ENCODE measurements at places on chromosomes 5 and 9.

DNA sequence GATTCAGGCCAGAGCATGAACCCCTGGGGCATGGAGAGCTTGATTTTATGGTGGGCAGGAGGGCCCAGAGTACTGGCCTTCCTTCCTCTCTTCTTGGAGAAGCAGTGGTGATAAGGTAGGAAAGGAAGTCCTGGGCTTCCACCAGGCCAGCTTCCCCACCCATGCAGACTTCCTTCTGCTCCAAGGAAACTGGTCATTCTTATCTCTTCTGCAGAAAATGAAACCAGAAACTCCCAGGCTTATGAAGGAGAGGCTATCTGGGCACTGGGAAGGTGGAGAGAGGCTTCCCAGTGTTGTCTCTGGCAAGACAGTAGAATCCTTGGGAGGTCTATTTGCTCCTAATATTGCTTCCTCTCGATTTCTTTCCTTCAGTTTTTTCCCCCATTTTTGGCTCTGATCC, 110.5 kb upstream of the EQTN start:
- no peaks in the 10 kb centered on the region for H3K4me1 ChIP-seq
- no peak overlapping the region for H3K27ac ChIP-seq
- peaks cover 3% of the 10 kb centered on the region for H3K36me3 ChIP-seq

DNA sequence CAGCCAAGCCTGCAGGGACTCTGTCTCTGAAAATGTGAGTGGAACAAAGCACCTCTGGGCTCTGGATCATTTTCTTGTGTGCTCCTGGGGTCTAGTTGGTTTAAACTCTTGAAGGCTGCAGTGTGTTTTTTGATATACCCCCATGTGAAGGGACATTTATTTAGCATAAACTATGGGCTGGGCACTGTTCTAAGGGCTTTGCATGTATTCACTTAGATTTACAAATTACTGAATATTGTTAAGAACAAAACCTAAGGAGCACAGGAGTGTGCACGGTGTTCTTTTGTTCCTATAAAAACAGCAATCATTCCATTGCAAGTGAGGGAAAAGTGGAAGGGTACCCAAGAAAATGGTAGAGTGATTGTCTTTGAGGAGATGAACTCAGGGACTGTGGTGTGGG, 20.0 kb upstream of the CD180 start:
- H3K27ac ChIP-seq: peak overlapping the region; percentile 98
- H3K4me3 ChIP-seq: no peak overlapping the region
- no peak for DNase-seq

GRCh38 chr5:20605732-20606525, 617.9 kb upstream of the CDH18 start:
- no peak overlapping the region for H3K27ac ChIP-seq
- no peaks in the 10 kb centered on the region for H3K36me3 ChIP-seq
- no peak for DNase-seq
- no peak overlapping the region for H3K4me3 ChIP-seq

DNA sequence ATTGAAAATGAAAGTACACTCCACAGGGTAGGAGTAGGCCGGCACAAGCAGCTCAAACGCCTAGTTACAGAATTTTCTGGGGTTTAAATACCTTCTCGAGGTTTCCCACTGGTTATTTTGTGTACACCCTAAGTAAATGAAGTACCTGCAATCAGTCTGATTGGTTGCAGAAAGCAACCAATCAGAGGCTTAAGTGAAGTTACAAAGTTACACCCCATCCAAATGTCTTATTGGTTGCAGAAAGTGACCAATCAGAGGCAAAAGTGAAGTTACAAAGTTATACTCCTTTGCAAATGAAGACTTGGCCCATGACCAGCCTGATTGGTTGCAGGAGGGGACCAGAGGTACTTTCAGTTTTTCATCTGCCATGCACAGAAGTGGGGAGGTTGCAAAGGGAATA, 33.2 kb upstream of the ERAP2 start:
- no peak for DNase-seq
- H3K36me3 ChIP-seq: no peaks in the 10 kb centered on the region
- H3K27me3 ChIP-seq: no peaks in the 10 kb centered on the region
- no peak overlapping the region for H3K27ac ChIP-seq

GRCh38 chr5:74113196-74113540, 487.2 kb downstream of the ARHGEF28 start:
- no peaks in the 10 kb centered on the region for H3K27me3 ChIP-seq
- no peak overlapping the region for H3K4me3 ChIP-seq
- H3K36me3 ChIP-seq: no peaks in the 10 kb centered on the region
- H3K4me1 ChIP-seq: no peaks in the 10 kb centered on the region
- no peak for DNase-seq

GRCh38 chr9:117485176-117485575, 70.3 kb upstream of the ASTN2 start:
- H3K36me3 ChIP-seq: no peaks in the 10 kb centered on the region
- DNase-seq: no peak
- H3K27me3 ChIP-seq: peaks cover 3% of the 10 kb centered on the region
- no peak overlapping the region for H3K27ac ChIP-seq
- no peak overlapping the region for H3K4me3 ChIP-seq
- H3K4me1 ChIP-seq: no peaks in the 10 kb centered on the region

GRCh38 chr5:19903611-19904010, 84.4 kb downstream of the CDH18 start:
- no peak overlapping the region for H3K4me3 ChIP-seq
- no peaks in the 10 kb centered on the region for H3K4me1 ChIP-seq
- H3K27me3 ChIP-seq: no peaks in the 10 kb centered on the region
- no peak overlapping the region for H3K27ac ChIP-seq
- no peak for DNase-seq

DNA sequence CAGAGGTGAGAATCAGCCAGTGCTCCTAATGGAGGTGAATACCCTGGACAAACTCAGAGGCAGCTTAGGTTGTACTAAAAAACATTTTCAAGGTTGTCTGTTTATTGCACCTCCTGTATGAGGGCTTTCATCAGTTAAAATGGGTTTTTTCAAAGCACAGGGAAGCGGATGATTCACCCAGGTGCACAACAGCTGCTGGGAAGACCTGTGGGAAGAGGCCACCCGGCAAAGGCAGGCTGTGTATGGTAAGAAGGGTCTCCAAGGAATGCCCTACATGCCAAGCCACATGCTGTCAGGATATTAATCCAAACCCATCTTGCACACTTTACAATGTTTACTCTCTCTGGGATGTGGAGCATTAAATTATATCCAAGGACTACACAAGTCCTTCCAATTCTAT, 14.7 kb downstream of the SIL1 start:
- H3K27ac ChIP-seq: no peak overlapping the region
- no peaks in the 10 kb centered on the region for H3K36me3 ChIP-seq
- H3K4me3 ChIP-seq: no peak overlapping the region
- H3K27me3 ChIP-seq: no peaks in the 10 kb centered on the region

DNA sequence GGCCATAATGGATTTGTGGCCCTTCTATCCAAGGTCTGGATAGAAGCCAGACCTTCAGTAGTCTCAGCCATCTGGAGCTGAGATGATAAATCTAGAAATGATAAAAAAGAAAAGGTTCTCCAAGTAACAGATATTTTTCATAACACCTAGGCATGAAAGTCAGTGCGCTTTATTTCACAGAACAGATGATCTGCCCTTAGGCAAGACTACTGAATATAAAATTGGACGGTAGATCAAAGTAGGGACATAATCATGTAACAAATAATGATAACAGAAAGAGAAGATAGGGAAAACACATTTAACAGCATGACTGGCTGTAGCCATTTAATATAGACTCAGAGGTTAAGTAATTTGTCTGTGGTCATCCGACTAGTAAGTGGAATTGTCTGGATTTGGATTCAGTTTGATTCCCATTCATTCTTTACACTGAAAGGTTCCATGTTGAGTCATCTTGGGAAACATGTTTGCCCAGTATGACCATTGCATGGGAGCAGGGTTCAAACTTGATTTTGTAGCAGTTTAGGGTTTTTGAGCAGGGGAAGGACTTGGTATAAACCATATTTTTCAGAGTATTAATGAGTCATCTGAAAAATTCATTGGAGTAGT, 4.1 kb upstream of the CAVIN4 start:
- H3K27me3 ChIP-seq: no peaks in the 10 kb centered on the region
- no peaks in the 10 kb centered on the region for H3K4me1 ChIP-seq
- no peak overlapping the region for H3K4me3 ChIP-seq
- H3K27ac ChIP-seq: no peak overlapping the region

- no peak for DNase-seq
- H3K4me3 ChIP-seq: no peak overlapping the region
- no peaks in the 10 kb centered on the region for H3K36me3 ChIP-seq
Measured at GRCh38 chr5:84474126-84474525, 89.4 kb upstream of the EDIL3 start.

GRCh38 chr5:176470539-176470938, 22.4 kb downstream of the FAF2 start:
- H3K27me3 ChIP-seq: no peaks in the 10 kb centered on the region
- no peak overlapping the region for H3K27ac ChIP-seq
- no peaks in the 10 kb centered on the region for H3K36me3 ChIP-seq
- H3K4me1 ChIP-seq: no peaks in the 10 kb centered on the region
- DNase-seq: no peak

DNA sequence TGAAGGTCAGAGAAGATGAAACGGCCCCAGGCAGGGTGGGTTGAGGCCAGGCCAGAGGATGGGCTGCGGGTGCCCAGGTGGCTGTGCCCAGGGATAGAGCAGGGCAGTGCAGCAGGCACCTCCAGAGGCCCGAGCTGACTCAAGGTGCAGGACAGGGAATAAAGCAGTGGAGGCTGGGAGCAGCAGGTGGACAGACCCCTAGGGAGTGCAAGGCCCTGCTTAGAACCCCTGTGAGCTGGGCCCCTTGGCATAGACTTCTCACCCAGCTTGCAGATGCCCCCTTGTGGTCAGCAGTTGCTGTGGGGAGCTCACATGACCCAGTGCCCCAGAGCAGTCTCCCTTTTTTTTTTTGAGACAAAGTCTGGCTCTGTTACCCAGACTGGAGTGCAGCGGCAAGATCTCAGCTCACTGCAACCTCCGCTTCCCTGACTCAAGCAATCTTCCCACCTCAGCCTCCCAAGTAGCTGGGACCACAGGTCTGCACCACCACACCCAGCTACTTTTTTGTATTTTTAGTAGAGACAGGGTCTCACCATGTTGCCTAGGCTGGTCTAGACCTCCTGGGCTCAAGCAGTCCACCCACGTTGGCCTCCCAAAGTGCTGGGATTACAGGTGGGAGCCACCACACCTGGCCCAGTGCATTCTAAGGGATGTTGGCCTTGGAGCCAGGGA, 118.8 kb downstream of the WNK2 start:
- no peak overlapping the region for H3K27ac ChIP-seq
- H3K4me1 ChIP-seq: peaks cover 5% of the 10 kb centered on the region
- H3K4me3 ChIP-seq: no peak overlapping the region
- peak; percentile 82 for DNase-seq

GRCh38 chr9:34163434-34163833, 15.4 kb upstream of the UBAP1 start:
- H3K36me3 ChIP-seq: no peaks in the 10 kb centered on the region
- H3K4me1 ChIP-seq: no peaks in the 10 kb centered on the region
- peaks cover under 1% of the 10 kb centered on the region for H3K27me3 ChIP-seq
- H3K4me3 ChIP-seq: no peak overlapping the region

- no peaks in the 10 kb centered on the region for H3K36me3 ChIP-seq
- DNase-seq: no peak
- H3K4me1 ChIP-seq: no peaks in the 10 kb centered on the region
- no peak overlapping the region for H3K4me3 ChIP-seq
Measured at GRCh38 chr9:17013891-17014290, 120.9 kb upstream of the CNTLN start.

DNA sequence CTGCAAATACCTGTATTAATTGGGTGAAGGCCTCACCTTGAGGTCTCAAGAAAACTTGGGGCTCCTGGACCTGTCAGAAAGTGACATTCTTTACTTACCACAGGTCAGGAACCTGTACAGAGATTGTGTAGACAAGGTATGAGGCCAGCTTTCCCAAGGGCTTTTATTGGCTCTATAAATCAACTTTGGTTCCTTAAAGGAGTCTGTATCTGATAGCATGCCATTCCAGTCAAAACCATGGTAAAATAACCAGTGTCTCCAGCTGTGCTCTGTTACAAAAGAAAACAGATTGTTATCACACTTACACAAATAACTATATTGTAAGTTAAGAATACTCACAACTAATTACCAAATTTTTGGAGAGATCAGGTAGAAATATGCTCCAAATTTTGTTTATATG, 64.5 kb downstream of the COL15A1 start:
- peaks cover 3% of the 10 kb centered on the region for H3K4me1 ChIP-seq
- no peak for DNase-seq
- no peak overlapping the region for H3K4me3 ChIP-seq
- H3K27me3 ChIP-seq: no peaks in the 10 kb centered on the region

DNA sequence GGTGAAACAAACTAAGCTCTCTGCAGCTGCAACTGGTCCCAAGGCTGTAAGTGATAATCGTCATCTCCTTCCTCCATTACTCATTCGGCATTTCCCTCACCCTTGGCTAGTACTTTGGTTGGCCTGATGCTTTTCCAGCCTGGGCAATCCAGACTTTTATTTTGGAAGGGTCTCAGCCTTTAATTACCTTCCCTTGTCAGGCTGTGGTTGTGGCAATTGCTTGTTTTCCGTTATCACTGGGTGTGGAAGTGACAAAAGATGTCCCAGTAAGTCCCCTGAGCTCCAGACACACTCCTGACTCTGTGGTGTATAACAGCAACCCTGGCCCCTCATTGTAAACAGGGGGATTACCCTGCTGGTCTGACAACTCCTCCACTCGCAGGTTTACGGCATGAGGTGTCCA, 6.3 kb upstream of the FAF2 start:
- peaks cover 7% of the 10 kb centered on the region for H3K4me1 ChIP-seq
- no peaks in the 10 kb centered on the region for H3K27me3 ChIP-seq
- no peaks in the 10 kb centered on the region for H3K36me3 ChIP-seq
- no peak for DNase-seq
- no peak overlapping the region for H3K4me3 ChIP-seq

- peak; percentile 25 for DNase-seq
- H3K4me1 ChIP-seq: no peaks in the 10 kb centered on the region
- no peak overlapping the region for H3K27ac ChIP-seq
- H3K4me3 ChIP-seq: no peak overlapping the region
- H3K36me3 ChIP-seq: no peaks in the 10 kb centered on the region
Measured at GRCh38 chr5:114898602-114899001, 271.1 kb downstream of the TRIM36 start.

GRCh38 chr5:19018822-19019221, 969.2 kb downstream of the CDH18 start:
- H3K4me1 ChIP-seq: no peaks in the 10 kb centered on the region
- DNase-seq: no peak
- H3K36me3 ChIP-seq: no peaks in the 10 kb centered on the region
- no peak overlapping the region for H3K4me3 ChIP-seq
- no peak overlapping the region for H3K27ac ChIP-seq

DNA sequence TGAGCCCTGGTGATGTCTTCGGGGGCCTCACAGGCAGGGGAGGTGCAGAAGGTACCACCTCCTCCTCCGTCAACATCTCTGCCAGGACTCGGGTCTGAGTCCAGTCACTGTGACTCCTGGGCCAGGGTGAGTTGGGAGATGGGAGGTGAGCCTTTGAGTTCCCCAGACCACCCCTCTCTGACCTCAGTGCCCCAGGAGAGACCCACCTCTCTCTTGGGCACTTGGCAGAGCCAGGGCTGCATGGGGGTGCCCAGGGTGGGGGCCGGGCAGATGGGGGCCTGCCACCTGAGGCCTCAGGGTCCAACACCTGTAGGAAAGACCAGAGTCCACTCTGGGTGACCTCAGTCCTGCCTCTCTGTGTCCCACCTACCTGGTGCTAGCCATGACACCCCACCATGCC, 6.8 kb downstream of the KIF12 start:
- no peak overlapping the region for H3K4me3 ChIP-seq
- no peaks in the 10 kb centered on the region for H3K36me3 ChIP-seq
- no peaks in the 10 kb centered on the region for H3K4me1 ChIP-seq
- H3K27ac ChIP-seq: no peak overlapping the region
- no peak for DNase-seq

All from B cell (primary cell).